ENCODE measurements at places on chromosomes 4 and X.

GRCh38 chr4:104344342-104344980 is 150.2 kb downstream of the CXXC4 start:
- no peak for DNase-seq

DNA sequence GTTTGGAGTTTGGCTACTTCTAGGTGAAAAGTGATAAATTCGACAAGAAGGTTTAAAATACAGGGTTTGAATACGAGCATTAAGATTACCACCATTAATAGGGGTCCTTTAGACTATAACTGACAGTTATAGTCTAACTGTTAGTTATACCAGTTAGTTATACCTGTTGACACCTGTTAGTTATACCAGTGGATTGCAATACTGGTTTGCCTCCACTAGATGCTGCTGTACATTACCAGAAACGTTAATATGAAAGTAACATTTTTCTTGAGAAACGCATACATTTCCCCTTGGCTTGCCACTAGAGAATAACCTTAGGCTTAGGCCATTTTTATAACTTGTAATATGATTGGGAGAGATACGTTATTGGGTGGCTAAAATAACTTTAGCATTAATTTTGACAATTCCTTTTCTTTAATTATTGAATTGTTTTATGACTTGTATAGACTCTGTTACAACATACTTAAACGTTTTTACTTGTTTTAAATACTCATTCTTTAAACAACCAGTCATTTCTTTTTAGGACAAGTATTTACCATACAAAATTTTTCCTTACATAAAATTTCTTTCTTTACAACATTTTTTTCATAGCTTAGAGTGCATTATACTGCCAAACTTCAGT is 911.2 kb downstream of the FSTL5 start:
- DNase-seq, result peak; percentile 3

DNA sequence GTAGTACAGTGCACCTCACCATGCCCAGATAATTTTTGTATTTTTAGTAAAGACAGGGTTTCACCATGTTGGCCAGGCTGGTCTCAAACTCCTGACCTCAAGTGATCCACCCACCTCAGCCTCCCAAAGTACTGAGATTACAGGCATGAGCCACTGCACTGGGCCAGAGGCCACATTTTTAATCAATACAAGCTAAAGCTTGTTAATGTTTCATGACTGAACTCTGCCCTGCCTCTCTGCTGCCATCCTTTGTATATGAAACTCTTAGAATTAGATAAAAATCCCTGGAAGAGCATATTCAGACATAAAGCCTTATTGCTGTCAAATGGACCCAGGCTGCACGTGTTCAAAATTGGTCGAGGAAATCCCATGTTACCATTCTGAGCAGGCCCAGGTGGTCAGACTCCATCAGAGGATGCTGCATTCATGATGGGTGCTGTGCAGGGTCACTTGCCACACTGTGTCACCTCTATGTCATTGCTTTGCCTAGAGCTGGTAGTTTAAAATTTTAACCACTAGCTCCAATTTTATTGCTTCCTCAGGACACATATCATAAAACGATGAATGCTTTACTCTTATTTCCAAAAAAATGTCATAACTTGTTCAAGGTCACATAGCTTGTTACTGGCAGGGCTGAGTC is 45.2 kb downstream of the LNX1 start:
- DNase-seq, result no peak

DNA sequence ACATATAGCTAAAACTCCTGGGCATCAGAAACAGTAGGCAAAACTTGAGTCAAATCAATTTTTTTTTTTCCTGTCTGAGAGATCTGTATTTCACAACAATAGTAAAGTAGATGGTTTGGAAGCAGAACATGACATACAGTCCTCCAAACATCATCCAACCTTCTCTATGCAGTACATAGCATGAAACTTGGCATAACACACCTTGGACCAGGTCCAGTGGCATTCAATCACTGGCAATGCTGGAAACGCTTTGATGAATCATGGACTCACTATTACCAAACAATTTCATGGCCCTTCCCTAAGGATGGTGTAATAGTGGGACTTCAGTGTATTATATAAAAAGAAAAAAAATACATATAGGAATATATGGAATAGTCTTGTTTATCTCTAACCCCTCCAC is 154.6 kb downstream of the FMR1NB start:
- no peak for DNase-seq

GRCh38 chrX:47316276-47317025 is 53.9 kb upstream of the ZNF157 start:
- no peak for DNase-seq
